ENCODE measurements at places on chromosomes 13 and 19.

- no peak for DNase-seq
Observed at GRCh38 chr19:39735688-39736087, 2.1 kb downstream of the CLC start.

DNA sequence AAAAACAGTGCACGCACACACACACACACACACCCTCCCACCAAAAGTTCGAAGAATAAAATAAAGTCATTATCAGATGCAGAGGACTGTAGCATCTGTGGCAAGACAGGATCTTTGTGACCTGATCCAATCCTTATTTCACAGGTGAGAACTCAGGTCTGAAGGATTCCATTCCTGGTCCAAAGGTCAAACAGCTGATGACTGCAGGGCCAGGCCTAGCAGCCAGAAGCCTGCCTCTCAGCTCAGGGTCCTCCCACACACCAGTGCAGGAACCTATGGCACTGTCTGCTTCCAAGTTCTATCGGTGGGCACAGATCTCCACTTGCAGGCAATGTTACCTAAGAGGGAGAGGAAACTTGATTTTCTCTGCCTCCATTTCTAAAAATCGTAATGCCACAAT lies 57.5 kb downstream of the SERP2 start:
- no peak for DNase-seq

DNA sequence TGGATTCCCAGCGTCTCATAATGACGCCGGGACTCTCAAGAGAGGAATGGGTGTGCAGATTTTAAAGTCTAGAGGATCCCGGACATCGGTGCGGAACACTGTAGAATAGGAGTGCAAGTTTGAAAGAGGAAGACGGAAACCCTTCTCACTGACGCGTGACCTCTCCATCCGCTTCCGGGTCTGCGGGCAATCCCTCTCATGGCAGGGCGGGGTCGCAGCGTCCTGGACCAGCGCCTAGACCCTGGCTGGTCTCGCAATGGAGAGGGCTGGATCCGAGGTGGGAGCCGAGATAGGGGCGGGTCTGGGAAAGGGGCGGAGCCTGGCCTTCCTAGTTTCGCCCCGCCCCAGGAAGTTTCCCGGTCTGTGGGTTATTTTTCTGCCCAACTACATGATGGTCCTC lies 4.6 kb upstream of the ZNF845 start:
- DNase-seq: no peak

DNA sequence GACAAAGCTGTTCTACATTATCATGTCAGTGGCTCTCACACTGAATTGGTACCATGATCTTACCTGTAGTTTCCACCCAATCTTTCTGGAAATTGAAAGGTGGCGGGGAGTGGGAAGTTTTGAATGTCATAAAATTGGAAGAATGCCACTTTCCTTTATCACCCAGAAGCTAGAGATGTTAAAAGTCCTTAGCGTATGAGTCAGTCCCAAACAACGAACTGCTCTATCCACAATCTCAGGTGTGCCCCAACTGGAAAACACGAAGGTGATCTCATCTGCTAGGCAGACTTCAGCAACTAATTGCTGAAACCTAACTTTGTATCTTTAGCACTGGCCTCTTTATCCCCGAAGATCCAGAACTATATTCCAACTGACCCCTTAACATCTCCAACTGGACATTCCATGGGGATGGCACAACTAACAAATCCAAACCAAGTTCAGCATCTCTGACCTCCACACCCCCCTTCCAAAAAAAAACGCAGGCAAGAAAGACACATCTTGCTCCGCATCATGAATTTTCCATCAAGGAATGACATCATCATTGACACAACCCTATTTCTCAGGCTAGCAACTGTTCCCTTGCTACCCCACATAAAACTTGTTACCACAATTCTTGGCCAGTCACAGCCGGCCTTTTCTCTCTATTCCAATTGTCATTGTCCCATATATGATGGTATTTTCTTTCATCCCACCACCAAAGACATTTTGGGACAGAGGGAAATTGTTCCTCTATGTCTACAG lies 175.4 kb downstream of the KLF12 start:
- no peak for DNase-seq

DNA sequence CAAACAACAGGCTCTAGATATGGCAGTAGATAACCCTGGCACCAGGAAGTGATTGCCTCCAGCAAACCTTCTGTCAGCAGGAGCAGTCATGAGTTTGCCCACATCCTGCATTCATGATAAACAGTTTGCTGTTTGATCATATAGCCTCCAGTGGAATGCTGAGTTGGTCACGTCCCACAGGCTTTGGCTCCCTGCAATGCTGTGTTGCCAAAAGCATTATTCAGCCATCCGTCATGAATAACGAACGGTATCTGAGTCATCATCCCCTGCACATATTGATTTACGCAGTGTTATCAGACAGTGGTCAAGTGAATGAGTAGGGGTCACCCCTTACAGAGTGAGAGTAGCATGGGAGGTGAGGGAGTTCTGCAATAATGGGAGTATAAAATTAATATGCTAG lies 21.9 kb upstream of the ZNF432 start:
- no peak for DNase-seq

DNA sequence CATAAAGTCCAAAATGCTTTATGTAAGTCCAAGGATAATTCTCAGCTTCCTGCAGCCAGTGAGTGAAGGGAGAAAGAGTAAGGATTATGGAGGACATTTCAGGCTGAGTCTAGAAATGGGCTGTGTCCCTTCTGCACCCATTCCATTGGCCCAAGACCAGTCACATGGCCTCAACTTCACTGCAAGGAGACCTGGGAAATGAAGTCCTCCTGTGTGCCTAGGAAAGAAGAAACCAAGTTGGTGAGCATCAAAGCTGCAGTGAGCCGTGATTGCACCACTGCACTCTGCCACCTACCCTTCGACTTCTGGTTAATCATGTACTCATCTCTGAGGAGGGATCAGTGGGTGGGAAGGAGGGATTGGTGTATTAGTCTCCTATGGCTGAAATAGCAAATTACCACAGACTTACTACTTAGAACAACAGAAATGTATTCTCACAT lies 3.6 kb upstream of the CD37 start:
- DNase-seq: peak; percentile 93

DNA sequence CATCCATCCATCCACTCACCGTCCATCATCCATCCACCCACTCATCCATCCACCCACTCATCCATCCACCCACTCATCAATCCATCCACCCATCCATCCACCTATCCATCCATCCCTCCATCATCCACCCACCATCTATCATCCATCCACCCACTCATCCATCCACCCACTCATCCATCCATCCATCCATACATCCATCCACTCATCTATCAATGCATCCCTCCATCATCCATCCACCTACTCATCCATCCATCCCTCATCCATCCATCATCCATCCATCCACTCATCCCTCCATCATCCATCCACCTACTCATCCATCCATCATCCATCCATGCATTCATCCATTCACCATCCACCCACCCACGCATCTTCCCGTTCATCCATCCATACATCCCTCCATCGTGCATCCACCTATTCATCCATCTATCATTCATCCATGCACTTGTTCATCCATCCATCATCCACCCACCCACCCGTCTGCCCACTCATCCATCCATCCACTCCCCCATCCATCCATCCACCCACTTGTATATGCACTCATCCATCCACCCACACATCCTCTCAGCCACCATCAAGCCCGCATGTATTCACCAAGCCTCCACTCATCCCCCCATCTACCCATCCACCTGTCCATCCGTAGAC lies 3.6 kb downstream of the STAP2 start:
- no peak for DNase-seq

DNA sequence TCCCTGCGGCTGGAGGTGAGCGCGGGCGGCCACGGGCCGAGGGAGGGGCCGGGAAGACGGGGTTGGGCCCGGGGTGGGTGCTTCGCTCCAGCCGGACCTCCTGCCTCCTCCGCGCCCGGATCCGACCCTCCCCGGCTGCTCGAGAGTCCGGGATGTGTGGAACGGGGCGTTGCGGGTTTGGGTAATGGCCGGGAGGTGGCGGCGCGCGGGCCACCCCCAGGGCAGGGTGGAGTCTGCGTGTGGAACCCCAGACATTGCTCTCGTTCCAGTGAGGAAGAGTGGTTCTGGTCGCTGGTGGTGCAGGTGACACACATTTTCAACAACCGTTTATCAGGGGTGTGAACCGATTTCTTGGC lies 38.8 kb downstream of the ARHGEF7 start:
- DNase-seq: no peak

Data from Caki2 (cell line).